ENCODE measurements at places on chromosomes 1 and 21.

DNA sequence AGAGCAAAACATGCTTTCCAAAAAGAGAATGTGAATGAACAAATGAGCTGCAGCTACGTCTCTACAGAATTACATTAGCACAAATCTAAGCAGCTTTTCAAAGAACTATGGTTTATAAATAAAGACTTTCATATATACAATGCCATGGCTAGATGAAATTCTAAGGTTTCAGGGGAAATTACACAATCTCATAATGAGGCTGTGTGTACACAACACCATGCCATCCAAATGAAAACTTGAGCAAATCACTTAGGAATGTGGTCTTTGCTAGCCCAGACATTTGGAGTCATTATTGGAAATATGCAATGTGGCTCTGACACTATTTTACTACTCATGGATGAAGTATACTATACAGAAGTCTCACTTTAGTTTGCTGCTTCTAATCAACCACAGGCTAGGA, 37.5 kb downstream of the SPAG17 start:
- peak; percentile 19 for DNase-seq

- DNase-seq, result no peak
Observed at GRCh38 chr1:15483971-15484370, 8.1 kb downstream of the CELA2B start.

DNA sequence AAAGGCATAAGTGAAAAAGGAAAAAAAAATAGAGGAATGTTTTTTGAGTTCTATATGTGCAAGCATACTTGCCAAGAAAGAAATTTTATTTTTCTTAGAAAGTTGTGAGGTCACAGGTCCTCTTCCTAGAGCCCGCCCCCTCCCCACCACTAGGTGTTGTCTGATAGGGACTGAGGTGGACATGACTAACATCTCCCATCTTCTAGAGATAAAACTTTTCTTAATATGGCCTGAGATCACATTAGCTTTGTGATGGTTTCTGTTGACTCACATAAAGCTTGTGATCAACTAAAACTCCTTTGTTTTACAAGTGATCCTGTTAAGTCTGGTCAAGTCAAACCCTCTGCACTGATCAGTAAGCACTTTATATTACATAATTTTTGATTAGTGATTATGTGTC, 33.4 kb upstream of the CITED4 start:
- no peak for DNase-seq

DNA sequence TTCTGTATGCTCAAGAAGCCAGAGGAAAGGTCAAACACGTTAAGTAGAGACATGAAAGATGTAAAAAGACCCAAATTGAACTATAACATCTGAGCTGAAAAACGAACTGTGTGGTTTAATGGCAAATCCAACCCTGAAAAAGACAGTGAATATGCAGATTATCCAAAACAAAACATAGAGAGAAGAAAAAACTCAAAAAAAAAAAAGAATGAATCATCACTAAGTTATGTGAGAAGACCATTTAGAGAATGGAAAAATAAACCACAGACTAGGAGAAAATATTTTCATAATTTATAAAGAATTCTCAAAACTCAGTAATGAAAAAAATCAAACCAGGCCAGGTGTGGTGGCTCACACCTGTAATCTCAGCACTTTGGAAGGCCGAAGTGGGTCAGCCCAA, 253.3 kb downstream of the PLPP3 start:
- no peak for DNase-seq

DNA sequence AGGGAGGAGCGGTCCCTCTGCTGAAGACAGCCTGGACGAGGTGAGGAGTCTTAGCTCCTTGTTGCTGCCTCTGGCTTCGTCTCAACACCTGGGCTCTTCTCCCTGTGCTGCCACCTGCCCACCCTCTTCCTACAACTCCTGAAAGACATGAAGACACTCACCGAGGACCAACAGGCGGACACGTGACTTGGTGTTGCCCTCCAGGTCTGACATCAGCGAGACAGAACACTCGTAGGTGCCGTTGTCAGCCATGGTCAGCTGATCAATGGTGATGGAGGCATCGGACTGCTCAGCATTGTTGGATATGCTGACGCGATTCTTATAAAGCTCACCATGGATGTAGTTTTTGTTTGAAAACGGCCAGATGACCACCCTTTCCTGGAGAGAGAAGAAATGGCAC, 21.4 kb downstream of the GPA33 start:
- DNase-seq, result no peak

- no peak for DNase-seq
Observed at GRCh38 chr1:12480748-12481362, 137.2 kb downstream of the DHRS3 start.

GRCh38 chr1:40079774-40080400, 17.2 kb downstream of the PPT1 start:
- DNase-seq, result no peak

- no peak for DNase-seq
Observed at GRCh38 chr1:187237542-187237941, 408.8 kb downstream of the PLA2G4A start.

GRCh38 chr1:209486861-209487593, 96.5 kb upstream of the CAMK1G start:
- DNase-seq, result no peak

GRCh38 chr1:151373196-151373595, 691 bp upstream of the SELENBP1 start:
- DNase-seq, result no peak

DNA sequence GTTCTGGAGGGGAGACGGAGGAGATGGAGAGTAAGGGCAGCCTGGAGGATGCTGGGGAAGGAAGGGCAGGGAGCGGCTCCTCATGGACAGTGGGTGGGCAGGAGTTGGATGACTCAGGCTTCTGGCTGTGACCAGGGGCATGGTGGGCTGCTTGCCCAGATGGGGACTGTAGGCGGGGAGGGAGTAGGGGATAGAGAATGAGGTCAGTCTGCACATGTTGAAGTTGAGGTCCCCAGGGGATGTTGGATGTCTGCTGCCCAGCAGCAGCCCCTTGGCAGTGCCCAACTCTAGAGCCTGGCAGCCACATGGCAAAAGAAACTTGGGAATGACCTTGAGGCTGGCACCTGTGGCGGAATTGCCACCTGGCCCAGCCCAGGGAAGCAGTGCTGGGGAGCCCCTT, 6.4 kb downstream of the SELENON start:
- DNase-seq, result no peak
